Neural progenitor cell (in vitro differentiated cells): ENCODE measurements at places on chromosomes 7 and 10.

- DNase-seq = no peak
Measured at GRCh38 chr10:11159543-11160215, 142.0 kb downstream of the CELF2 start.

DNA sequence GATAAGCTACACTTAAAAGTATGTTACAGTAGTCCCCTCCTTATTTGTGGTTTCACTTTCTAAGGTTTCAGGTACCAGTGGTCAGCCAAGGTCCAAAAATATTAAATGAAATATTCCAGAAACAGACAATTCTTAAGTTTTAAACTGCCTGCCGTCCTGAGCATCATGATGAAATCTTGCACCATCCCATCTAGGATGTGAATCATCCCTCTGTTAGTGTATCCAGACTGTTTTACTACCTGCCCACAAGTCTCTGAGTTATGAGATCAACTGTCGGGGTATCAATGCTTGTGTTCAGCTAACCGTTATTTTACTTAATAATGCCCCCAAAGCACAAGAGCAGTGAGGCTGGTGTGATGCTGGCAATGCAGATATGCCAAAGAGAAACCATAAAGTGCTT is 11.4 kb downstream of the KDM7A start:
- DNase-seq = no peak

DNA sequence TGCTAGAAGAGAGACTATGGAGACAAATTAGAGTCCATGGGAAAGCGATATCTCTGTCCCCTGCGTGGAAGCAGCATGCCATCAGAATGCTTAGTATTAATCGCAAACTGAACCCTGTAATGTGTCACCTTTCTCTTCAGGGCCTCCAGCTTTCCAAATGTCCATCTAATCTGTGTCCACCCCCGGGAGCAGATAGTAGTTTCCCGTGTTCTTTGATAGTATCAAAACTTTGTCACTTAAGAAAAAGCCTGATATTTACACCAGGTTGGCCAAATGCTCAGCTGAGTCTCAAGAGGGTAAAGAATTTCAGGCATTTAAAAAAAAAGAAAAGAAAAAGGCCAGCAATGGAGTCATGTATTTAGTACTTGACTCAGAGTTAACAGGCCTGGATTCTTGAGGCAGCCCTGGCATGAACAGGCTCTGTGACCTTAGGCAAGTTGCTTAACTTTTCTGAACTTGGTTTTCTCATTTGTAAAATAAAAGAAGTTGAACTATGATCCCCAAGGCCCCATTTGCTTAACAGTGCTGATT is 10.4 kb upstream of the GSAP start:
- DNase-seq = peak; percentile 47

DNA sequence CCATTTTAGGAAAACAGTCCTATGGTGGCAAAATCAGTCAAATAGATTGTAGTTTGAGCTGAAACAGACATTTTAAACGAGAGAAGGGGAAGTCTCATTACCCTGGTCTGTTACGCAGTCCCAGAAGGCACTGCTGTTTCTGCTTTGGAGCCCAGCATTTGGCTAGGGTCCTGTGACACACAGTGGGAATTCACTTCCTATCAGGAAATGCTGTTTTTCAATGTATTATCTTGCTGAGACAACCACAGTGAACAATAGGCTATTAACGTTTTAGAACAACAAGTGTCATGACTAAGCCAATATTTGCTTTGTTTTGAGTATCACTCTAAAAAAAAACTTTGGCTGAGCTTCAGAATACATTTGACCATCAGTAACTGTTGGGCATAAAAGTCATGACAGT is 74.1 kb downstream of the ADD3 start:
- DNase-seq = no peak

DNA sequence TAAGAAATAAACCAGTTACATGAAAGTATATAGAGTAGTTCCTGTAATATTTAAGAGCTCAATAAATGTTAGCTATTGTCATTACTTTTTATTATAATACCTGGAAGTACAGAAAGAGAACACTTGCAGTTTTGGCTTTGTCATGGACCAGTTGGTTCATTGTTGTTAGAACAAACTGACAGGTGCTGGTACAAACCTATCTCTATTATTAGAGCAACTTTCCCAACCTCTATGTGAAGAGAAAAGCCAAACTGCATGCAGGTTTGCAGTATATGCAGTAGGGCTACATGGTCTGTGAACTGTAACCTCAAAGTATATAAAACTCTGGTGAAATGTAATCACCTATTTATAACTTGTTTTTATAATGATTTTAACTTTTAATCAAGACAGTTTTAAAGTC is 20.4 kb downstream of the DNAJC9 start:
- DNase-seq = no peak

- DNase-seq = no peak
Measured at GRCh38 chr7:50189371-50189770, 96.3 kb upstream of the ZPBP start.

GRCh38 chr7:43865277-43865676 is 4.0 kb downstream of the MRPS24 start:
- no peak for DNase-seq

DNA sequence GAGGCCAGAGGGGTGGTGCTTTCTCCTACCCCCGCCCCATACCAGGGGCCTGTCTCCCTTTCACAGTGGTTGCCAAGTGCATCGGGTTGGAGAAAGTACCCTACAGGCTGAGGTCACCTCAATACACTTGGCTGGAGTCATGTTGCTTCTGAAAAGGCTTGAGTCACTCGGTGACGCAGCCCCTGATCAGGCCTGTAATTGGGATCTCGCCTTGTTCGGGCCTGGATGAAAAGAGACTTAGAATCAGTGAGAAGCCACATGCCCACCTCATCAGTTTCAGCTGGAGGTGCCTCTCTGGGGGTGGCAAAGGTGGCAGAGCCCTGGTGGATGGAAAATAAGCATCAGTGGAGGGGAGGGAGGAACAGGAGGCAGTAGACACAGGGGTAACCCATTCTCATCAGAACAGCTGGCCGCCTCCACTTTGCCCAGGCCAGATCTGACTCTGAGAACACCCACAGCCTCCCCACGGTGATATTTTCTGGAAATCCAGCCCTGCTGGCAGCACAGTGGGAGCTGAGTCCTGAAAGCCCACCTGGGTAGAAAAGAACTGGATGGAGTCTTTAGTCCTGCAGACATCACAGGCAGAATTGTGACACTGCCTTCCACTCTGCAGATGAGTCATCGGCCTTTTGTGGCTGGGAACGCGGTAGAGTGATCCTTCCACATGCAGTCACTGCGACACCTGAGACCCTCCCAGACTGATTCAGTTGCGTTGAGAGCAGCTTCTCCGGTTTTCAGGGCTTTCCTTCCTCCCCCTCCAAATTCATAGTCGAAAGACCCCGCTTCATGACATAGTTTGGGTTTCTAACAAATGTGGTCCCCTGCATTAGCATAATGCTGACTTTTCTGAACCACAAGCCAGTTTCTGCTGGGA is 108.0 kb downstream of the GRK5 start:
- peak; percentile 51 for DNase-seq

DNA sequence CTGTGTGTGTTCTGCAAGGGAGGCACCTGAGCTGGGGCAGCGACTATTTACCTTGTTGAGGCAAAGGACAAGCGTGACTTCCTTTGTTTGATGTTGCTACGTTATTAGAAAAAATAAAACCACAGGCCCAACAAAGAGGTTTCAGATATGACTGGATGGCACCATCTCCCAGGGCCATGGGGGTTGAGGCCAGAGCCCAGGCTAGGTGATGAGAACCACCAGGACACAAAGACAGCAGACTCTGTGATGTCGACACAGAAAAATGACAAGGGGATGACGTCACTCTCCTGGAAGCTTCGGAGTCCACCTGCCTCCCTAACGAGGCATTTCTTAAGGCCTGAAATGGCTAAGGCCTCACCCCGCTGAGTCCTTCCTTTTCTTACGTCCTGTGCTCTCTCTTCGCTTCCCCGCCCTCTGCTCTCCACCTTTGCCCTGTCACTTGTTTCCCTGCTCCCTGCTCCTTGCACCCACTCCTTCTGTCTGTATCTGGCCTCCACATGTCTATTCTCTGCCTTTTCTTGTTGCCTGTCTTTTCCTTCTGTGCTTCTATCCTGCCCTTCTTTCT is 83.0 kb upstream of the ADRB1 start:
- peak; percentile 26 for DNase-seq

DNA sequence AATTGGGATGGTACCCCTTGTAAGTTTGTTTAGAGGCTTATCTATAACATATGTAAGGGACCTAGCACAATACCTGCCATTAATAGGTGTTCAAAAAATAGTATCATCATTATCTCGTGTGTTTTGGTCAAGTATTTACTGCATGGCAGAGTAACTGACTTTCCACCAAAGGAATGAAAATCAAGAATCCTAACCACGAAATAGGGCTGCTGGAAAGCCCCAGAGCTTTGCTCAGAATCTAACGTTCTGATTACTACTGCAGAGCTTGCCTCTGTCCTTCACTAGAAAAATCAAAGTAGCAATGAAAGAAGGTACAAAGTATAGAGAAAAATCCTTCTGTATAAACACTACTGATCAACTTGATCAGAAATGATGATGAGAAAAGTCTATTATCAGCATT is 34.9 kb downstream of the DCLRE1C start:
- DNase-seq = no peak
